ENCODE measurements at places on chromosomes 5 and 9. TPM values are rescaled to one million over a fixed set of nuclear protein-coding genes. Genes with fewer than 3 reads are reported as not detected.

The PLEKHG4B gene
- 0.90 TPM for total RNA-seq

The TNFSF8 gene
- total RNA-seq: not detected

The PDLIM4 gene
- total RNA-seq: 0.49 TPM

The PRR16 gene
- total RNA-seq: 0.09 TPM

The MSX2 gene
- total RNA-seq: 5.9 TPM

The FRMD3 gene
- 2.6 TPM for total RNA-seq

The QRFP gene
- total RNA-seq: not detected

The EMB gene
- total RNA-seq: 2.4 TPM

The ANKRD31 gene
- total RNA-seq: 0.05 TPM

The SSNA1 gene
- total RNA-seq: 150 TPM

The GABRA1 gene
- total RNA-seq: not detected

The PCDHGA2 gene
- 0.47 TPM for total RNA-seq

The RANBP6 gene
- 16.0 TPM for total RNA-seq

The UNC5A gene
- 0.28 TPM for total RNA-seq

The GOLM1 gene
- 118 TPM for total RNA-seq

The CCDC69 gene
- total RNA-seq: 1.7 TPM

The GDF9 gene
- total RNA-seq: 0.09 TPM

The PCDHGB6 gene
- total RNA-seq: 0.09 TPM

The RNF20 gene
- total RNA-seq: 23.4 TPM

The MYMK gene
- not detected for total RNA-seq

The TSSK1B gene
- total RNA-seq: not detected

The DPP7 gene
- 111 TPM for total RNA-seq

The CKMT2 gene
- total RNA-seq: not detected

The TNFSF15 gene
- total RNA-seq: 0.40 TPM

The PCDHGB4 gene
- 0.93 TPM for total RNA-seq

The ACTL7B gene
- total RNA-seq: not detected

The CYFIP2 gene
- total RNA-seq: 18.4 TPM

The CMBL gene
- total RNA-seq: 22.0 TPM

The LCN15 gene
- total RNA-seq: not detected

The TAF11L5 gene
- not detected for total RNA-seq

The SLC34A3 gene
- total RNA-seq: 0.07 TPM

The PCAT7 gene
- total RNA-seq: 1.1 TPM

The TTC16 gene
- not detected for total RNA-seq

The PCDHA1 gene
- 0.20 TPM for total RNA-seq

The BARHL1 gene
- not detected for total RNA-seq
